Natural killer cell (primary cell): ENCODE measurements at places on chromosomes 4 and X. TPM values are rescaled to one million over a fixed set of nuclear protein-coding genes. Genes with fewer than 3 reads are reported as not detected.

ENAM gene
- total RNA-seq: not detected

PPARGC1A gene
- total RNA-seq: not detected

EGFL6 gene
- not detected for total RNA-seq

H2BW2 gene
- total RNA-seq: 0.18 TPM

TKTL1 gene
- 17.1 TPM for total RNA-seq

MEPE gene
- total RNA-seq: not detected

NHSL2 gene
- total RNA-seq: 32.5 TPM

NLRP2B gene
- total RNA-seq: not detected

GRCh38 chr4:83388313-83388676, 53.6 kb upstream of the HPSE start:
- DNase-seq: no peak
- no peaks in the 10 kb centered on the region for H3K36me3 ChIP-seq
- H3K27ac ChIP-seq: no peak overlapping the region

- peaks cover 5% of the 10 kb centered on the region for H3K4me1 ChIP-seq
- H3K4me3 ChIP-seq: no peak overlapping the region
- no peaks in the 10 kb centered on the region for H3K36me3 ChIP-seq
- no peaks in the 10 kb centered on the region for H3K27me3 ChIP-seq
- H3K27ac ChIP-seq: no peak overlapping the region
Observed at GRCh38 chrX:42530027-42530426, 247.9 kb downstream of the PPP1R2C start.

GRCh38 chr4:110621328-110621812, 1.5 kb downstream of the PITX2 start:
- peaks cover 79% of the 10 kb centered on the region for H3K27me3 ChIP-seq
- H3K27ac ChIP-seq: no peak overlapping the region
- DNase-seq: no peak
- H3K4me3 ChIP-seq: no peak overlapping the region

DNA sequence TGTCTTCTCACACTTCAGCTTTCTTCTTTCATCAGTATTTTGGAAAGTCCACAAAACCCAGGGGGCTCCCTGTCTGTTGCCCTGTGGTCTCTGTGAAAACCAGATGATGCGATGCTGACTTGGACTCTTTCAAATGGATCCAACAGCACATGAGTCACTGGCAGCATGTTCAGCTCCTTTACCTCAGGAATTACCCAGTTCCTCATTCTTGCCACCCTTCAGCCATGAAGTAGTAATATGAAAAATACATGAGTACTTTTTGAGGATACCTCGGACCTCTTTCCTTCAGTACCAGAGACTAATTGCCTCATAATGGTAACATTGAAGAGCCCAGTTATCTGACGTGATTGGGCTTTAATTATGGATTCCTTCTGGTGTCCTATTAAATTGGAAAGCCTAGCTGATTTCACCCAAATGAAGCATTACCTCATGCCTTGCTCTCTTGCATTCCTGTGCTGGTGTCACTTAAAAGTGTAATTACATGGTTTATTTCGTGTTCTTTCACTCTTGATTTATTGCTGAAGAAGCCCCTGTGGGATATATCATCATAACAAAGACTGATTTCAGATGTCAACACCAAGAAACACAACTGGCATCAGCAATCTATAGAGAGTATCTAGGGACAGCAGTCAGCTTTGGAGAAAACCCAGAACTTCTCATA, 63.4 kb downstream of the NFKB1 start:
- no peak for DNase-seq
- H3K4me1 ChIP-seq: peaks cover 7% of the 10 kb centered on the region
- H3K36me3 ChIP-seq: peaks cover 7% of the 10 kb centered on the region
- no peak overlapping the region for H3K27ac ChIP-seq

DNA sequence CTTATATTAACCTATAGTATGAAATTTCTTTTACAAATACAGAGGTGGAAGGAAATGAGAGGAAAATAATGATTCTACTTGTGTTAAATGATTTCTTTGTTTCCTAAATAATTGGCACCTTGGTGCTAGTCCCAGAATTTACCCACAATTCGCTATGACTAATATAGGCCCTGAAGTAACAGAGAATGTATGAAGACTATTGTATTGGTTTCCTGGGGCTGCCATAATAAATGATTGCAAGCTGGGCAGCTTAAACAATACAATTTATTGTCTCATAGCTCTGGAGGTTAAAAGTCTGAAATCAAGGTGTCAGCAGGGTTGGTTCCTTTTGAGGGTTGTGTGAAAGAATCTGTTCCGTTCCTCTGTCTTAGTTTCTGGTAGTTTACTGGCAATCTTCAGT, 74.8 kb upstream of the GPRIN3 start:
- no peak overlapping the region for H3K4me3 ChIP-seq
- no peaks in the 10 kb centered on the region for H3K4me1 ChIP-seq
- no peak overlapping the region for H3K27ac ChIP-seq
- no peaks in the 10 kb centered on the region for H3K36me3 ChIP-seq
- no peak for DNase-seq

DNA sequence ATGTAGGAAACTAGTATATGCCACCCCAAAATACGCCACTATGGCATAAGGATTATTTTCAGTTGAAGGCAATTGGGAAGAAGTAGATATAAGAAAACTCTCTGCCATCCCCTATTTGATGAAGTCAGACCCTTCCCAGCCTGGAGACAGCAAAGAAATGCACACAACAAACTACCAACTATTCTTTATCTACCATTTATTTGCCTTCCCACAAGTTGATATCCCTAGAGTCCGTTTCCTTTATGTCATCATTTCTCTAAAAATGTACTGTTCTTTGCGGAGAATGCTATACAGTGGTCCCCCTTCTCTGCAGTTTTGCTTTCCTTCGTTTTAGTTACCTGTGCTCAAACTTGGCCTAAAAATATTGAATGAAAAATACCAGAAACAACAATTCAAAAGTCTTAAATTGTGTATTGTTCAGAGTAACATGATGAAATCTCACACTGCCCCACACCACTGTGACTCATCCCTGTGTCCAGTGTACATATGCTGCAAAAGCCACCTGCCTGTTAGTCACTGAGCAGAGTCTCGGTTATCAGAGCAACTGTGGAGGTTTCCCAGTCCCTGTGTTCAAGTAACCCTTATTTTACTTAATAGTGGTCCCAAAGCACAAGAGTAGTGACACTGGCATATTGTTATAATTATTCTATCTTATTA, 152.3 kb downstream of the WDFY3 start:
- no peak overlapping the region for H3K4me3 ChIP-seq
- no peaks in the 10 kb centered on the region for H3K4me1 ChIP-seq
- no peak overlapping the region for H3K27ac ChIP-seq
- no peaks in the 10 kb centered on the region for H3K27me3 ChIP-seq
- no peak for DNase-seq

DNA sequence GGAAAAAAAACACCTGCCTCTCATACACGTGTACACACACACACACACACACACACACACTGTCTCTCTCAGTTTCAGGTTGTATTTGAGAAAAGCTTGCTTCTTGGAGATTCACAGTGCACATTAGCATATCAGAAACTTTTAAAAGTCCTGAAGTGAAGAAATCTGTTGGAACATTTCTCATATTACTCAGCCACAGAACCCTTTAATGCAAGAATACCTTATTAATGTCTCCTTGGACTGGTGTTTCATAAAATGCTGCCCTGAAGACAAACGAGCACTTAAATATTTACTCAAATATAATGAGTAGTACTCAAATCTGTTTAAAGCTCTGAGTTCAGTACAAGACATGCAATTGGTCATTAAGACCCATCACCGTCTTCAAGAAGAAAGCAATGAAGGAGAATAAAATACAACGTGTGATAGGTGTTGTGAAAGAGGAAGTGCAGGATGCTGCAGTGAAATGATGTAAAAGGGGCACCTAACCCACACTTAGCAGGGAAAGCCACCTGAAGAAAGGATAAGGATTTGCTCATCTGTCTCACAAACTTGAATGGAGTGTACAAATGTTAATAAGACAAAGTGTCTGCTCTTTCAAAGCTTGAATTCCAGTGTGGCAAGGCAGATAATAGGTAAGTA, 57.0 kb downstream of the DCLK2 start:
- H3K36me3 ChIP-seq: no peaks in the 10 kb centered on the region
- no peaks in the 10 kb centered on the region for H3K4me1 ChIP-seq
- H3K27me3 ChIP-seq: no peaks in the 10 kb centered on the region
- H3K4me3 ChIP-seq: no peak overlapping the region
- no peak for DNase-seq

DNA sequence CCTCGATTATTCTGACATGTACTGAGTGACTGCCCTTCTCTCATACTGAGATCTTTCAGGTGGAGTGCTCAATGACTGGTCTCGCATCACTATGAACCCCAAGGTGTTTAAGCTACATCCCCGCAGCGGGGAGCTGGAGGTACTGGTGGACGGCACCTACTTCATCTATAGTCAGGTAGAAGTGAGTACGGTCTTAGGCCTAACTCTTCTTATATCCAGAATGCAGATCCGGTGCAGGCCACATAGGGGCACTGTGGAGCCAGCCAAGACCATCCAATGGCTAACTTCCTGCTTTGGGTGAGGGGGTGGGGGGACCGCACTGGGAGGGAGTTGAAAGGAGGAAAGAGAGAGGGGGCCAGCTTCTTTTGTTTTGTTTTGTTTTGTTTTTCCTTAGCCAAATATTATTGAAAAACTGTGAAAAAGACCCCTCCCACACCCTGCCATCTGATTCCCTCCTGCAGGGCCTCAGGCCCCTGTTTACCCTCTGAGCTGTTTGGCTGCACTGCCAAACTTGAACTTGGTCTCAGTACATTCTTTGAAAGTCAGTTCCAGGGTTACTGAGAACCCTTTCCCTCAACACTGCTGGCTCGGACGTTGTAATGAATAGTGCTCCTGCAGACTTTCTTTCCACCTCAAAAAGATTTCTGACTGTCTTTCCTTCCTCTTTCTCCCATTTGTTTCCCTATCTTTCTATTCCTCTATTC, 16.2 kb downstream of the AWAT2 start:
- H3K36me3 ChIP-seq: no peaks in the 10 kb centered on the region
- peak; percentile 28 for DNase-seq

GRCh38 chrX:41591906-41592305, 96.9 kb upstream of the GPR34 start:
- no peaks in the 10 kb centered on the region for H3K4me1 ChIP-seq
- H3K36me3 ChIP-seq: no peaks in the 10 kb centered on the region
- H3K27me3 ChIP-seq: no peaks in the 10 kb centered on the region
- no peak overlapping the region for H3K4me3 ChIP-seq
- H3K27ac ChIP-seq: no peak overlapping the region

- H3K36me3 ChIP-seq: no peaks in the 10 kb centered on the region
- no peaks in the 10 kb centered on the region for H3K27me3 ChIP-seq
- H3K4me1 ChIP-seq: no peaks in the 10 kb centered on the region
- DNase-seq: no peak
- H3K4me3 ChIP-seq: no peak overlapping the region
- no peak overlapping the region for H3K27ac ChIP-seq
Observed at GRCh38 chr4:45345558-45345957, 619.2 kb upstream of the GNPDA2 start.

GRCh38 chr4:123731035-123731434, 334.4 kb downstream of the SPRY1 start:
- no peak overlapping the region for H3K4me3 ChIP-seq
- H3K27me3 ChIP-seq: no peaks in the 10 kb centered on the region
- H3K27ac ChIP-seq: no peak overlapping the region
- DNase-seq: no peak

DNA sequence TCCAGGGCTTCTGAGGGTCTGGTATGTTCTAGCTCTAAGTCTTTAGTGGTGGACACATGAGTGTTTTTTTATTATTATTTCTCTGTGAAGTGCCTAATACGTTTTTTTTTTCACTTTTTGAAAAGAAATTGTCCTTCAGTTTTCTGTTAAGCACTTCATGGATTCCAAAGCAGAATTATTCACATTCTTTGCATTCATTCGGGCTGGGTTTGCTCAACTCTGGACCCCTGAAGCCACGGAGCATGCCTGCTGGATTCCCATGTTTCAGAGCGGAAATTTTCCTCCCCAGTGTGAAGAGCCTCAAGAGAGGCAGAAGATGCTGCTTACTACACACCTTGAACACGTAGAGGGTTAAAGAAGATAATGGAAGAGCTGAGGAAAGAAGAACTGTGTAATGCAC, 107.5 kb downstream of the EGF start:
- H3K4me3 ChIP-seq: no peak overlapping the region
- no peaks in the 10 kb centered on the region for H3K27me3 ChIP-seq
- no peak overlapping the region for H3K27ac ChIP-seq
- no peak for DNase-seq
- no peaks in the 10 kb centered on the region for H3K36me3 ChIP-seq

GRCh38 chr4:104901438-104901837, 245.2 kb upstream of the TET2 start:
- H3K4me1 ChIP-seq: peaks cover 18% of the 10 kb centered on the region
- no peaks in the 10 kb centered on the region for H3K36me3 ChIP-seq
- H3K27ac ChIP-seq: peak overlapping the region; percentile 31
- H3K27me3 ChIP-seq: no peaks in the 10 kb centered on the region
- no peak for DNase-seq

DNA sequence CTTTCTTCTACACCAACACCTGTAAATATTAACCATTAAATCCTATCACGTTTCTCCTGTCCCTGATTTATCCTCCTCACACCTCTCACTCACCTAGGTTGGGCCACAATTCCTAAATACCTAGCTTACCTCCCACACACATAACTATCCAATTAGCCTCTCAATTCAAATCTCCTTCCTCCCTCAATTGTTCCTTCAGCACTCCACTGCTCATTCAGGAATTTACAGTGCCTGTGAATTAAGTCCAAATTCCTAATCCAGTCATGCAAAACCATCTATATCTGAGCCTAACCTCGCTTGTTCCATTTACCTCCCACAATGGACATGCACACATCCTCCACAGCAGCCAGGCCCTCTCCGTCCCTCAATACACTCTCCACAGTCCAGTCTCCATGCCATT, 17.5 kb downstream of the ANXA5 start:
- no peak for DNase-seq
- H3K4me1 ChIP-seq: no peaks in the 10 kb centered on the region
- H3K27ac ChIP-seq: no peak overlapping the region
- H3K4me3 ChIP-seq: no peak overlapping the region
- H3K27me3 ChIP-seq: no peaks in the 10 kb centered on the region

GRCh38 chr4:111671756-111672155, 473.5 kb upstream of the FAM241A start:
- no peak for DNase-seq
- H3K4me1 ChIP-seq: no peaks in the 10 kb centered on the region
- no peak overlapping the region for H3K27ac ChIP-seq
- H3K36me3 ChIP-seq: no peaks in the 10 kb centered on the region
- no peak overlapping the region for H3K4me3 ChIP-seq
